ENCODE measurements at places on chromosomes 3 and 15. TPM values are rescaled to one million over a fixed set of nuclear protein-coding genes. Genes with fewer than 3 reads are reported as not detected.

BCL2A1 gene
- total RNA-seq: 8.2 TPM

IRAK2 gene
- 3.8 TPM for total RNA-seq

PPP1R14D gene
- total RNA-seq: not detected

ATP13A5 gene
- 3.7 TPM for total RNA-seq

SH2D7 gene
- not detected for total RNA-seq

KBTBD13 gene
- 0.30 TPM for total RNA-seq

PLSCR2 gene
- not detected for total RNA-seq

PATL2 gene
- 0.79 TPM for total RNA-seq

SNURF gene
- total RNA-seq: 19.1 TPM

CPLX3 gene
- 0.20 TPM for total RNA-seq

DUOXA2 gene
- not detected for total RNA-seq

ZMAT3 gene
- total RNA-seq: 4.7 TPM

C3orf85 gene
- total RNA-seq: not detected

VIPR1 gene
- 10.1 TPM for total RNA-seq

USP8 gene
- total RNA-seq: 41.8 TPM

THRB gene
- total RNA-seq: 18.1 TPM

TNK2 gene
- 17.4 TPM for total RNA-seq

ALS2CL gene
- 21.0 TPM for total RNA-seq

PCLAF gene
- 21.2 TPM for total RNA-seq

DUOX1 gene
- 12.6 TPM for total RNA-seq

STRIT1 gene
- 2.5 TPM for total RNA-seq

SLC12A1 gene
- total RNA-seq: not detected

RTP4 gene
- 0.79 TPM for total RNA-seq

SLC9C1 gene
- total RNA-seq: 0.89 TPM

LDHAL6B gene
- total RNA-seq: not detected

GOLGA8S gene
- 0.10 TPM for total RNA-seq

CLDN1 gene
- total RNA-seq: 115 TPM

GOLGA8M gene
- 3.4 TPM for total RNA-seq

SGO1 gene
- 4.4 TPM for total RNA-seq

LRRN1 gene
- 20.9 TPM for total RNA-seq

CCR3 gene
- total RNA-seq: 0.49 TPM

LRRC31 gene
- total RNA-seq: not detected

B3GALNT1 gene
- total RNA-seq: 19.2 TPM

SENP8 gene
- 1.7 TPM for total RNA-seq

BLOC1S6 gene
- 51.6 TPM for total RNA-seq

PARP3 gene
- 3.7 TPM for total RNA-seq

GRK7 gene
- total RNA-seq: 0.10 TPM

GALNT15 gene
- 2.5 TPM for total RNA-seq

SPTBN5 gene
- total RNA-seq: 1.7 TPM

Data from skin of body (tissue), 3 donors.